ENCODE measurements at places on chromosomes 16 and 17.
A peak's percentile ranks its signal among the peaks of the same experiment; 100 is the strongest.

- no peak for DNase-seq
Observed at GRCh38 chr16:9337308-9338032, 246.0 kb downstream of the HAPSTR1 start.

- peak; percentile 49 for DNase-seq
Observed at GRCh38 chr16:1708768-1709180, 2.8 kb downstream of the MAPK8IP3 start.

GRCh38 chr16:982145-983043 lies 824 bp downstream of the SOX8 start:
- DNase-seq, result no peak

DNA sequence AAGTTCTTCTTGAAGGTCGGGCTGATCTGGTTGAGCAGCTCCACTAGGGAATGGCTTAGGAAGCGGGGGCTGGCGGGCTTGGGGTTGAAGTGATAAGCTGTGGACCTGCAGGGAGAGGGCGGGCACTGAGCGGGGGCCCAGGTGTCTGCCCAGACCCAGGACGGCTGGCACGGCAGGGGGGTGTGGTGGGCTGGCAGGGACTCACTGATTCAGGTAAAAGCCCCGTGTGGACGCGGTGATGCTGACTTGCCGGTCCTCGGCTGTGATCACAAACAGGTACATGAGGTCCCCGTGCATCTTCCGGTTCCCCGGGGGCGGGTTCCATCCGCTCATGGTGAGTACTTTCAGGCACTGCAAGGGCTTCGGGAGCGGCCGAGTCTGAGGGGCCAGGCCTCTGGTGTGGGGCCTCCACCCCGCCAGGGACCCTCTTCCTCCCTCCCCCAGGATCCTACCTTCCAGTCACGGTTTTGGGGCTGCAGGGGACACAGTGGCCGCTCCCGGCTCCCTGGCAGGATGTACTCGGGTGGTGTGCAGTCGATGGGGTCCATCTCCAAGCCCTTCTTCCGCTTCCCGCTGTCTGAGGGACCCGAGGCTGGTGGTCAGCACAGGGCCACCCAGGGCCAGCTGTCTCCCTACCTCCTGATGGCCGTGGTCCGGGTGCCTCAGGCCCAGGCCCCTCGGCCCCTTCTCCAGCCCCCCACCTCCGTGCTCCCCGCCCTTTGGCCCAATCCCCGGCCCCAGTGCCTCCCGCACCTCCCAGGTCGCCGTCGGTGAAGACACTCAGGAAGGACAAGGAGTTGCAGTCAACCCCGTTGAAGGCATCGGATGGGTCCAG lies 10.2 kb downstream of the CLUH start:
- no peak for DNase-seq

DNA sequence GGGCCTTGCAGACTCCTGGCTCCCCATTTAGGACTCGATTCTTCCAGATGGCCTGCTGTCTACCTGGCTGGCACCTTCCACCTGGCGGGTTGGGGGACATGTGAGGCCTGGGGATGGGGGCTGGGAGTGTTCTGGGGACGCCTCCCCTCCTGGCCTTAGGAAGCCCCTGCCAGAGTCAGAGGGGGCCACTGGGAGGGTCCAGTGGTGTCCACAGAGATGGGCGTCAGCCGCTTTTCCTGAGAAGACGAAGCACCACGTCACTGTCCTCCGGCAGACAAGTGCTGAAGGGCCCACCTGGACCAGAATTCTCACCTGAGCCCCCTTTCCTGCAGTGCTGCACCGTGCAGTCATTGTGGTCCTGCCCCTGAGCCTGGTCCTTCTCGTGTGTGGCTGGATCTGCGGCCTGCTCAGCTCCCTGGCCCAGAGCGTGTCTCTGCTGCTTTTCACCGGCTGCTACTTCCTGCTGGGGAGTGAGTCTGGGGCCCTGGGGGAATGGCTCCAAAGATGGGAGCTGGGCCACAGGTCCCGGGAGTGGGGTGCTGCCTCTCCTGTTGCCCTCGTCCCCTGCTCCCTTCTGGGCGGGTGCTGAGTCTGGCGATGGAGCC lies 2.9 kb downstream of the TMEM235 start:
- DNase-seq, result no peak

- DNase-seq, result no peak
Observed at GRCh38 chr17:66813296-66813695, 21.6 kb upstream of the CACNG5 start.

DNA sequence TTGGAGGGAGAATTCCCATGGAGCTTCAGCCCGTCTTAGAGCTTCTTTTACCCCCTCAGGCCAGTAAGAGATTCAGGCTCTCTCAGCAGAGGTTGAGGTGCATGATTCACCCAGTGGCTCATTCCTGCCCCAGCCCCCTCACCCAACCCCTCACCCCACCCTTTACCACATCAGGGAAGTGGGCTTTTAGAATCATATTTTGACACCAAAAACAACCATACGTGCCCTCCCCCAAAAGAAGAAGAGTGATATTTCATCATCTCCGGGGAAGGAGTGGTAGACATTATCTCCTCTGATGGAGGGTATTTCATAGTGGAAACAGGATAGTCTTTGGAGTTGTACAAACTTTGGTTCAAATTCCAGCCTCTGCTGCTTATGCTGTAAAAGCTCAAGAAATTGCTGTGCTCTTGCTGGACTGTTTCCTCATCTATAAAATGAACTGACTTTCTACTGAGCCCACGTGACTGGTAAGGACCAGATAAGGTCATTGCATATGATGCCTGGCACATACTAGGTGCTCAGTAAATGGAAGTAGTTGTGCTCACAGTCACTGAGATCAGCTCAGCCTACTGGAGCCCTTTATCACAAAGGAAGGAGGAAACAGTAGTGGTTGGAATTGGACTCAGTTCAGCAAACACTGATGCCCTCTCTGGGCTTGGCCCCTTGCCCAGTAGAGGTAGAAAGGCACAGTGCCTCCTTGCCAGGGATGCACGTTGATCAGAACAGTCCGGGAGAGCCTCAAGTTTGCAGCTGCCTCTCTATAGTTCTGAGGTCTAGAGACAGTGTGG lies 18.3 kb upstream of the CCL5 start:
- no peak for DNase-seq

DNA sequence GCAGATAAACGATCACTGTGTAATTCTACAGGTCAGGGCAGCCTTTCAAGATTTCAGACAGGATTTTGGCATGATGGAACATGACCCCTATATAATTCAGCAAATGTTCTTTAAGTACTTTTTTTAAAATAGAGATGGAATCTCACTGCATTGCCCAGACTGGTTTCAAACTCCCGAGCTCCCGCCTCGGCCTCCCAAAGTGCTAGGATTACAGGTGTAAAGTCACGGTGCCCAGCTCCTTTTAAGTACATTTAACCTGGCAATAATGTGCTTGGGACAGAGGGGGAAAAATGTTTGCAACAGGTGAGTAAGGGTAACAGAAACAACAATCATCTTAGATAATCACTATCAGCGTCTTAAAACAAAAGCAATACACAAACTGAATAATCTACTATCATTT lies 66.5 kb upstream of the PSMD7 start:
- no peak for DNase-seq

DNA sequence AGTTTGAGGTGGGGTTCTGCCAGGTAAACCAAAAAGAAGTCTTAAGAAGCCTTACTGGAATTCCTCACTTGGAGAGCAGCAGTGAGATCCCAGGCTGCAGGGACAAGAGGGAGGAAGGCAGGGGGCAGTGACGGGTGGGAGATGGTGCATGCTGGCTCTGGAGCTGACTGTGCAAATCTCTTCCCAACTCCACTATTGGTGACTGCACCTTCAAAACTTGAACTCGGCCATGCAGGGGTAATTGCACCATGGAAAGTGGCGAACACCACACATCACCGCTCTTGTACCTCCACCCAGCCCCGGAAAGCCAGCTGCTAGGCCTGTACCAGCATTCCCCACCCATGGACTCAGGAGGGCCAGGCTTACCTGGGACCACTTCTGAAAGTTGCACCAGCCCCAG lies 51.4 kb upstream of the CDR2 start:
- no peak for DNase-seq
